ENCODE measurements at places on chromosomes 5 and 9.
A peak's percentile ranks its signal among the peaks of the same experiment; 100 is the strongest.

GRCh38 chr5:133794771-133795415 lies 173.5 kb downstream of the C5orf15 start:
- H3K27me3 ChIP-seq = no peaks in the 10 kb centered on the region
- no peak overlapping the region for H3K4me3 ChIP-seq
- H3K4me1 ChIP-seq = no peaks in the 10 kb centered on the region
- H3K27ac ChIP-seq = no peak overlapping the region
- no peaks in the 10 kb centered on the region for H3K36me3 ChIP-seq

GRCh38 chr5:114018186-114018585 lies 343.7 kb upstream of the KCNN2 start:
- H3K27ac ChIP-seq = no peak overlapping the region
- H3K27me3 ChIP-seq = no peaks in the 10 kb centered on the region
- no peaks in the 10 kb centered on the region for H3K36me3 ChIP-seq
- DNase-seq = no peak
- no peaks in the 10 kb centered on the region for H3K4me1 ChIP-seq

GRCh38 chr9:14240537-14240936 lies 73.4 kb downstream of the NFIB start:
- no peak overlapping the region for H3K27ac ChIP-seq
- no peaks in the 10 kb centered on the region for H3K36me3 ChIP-seq
- DNase-seq = peak; percentile 53
- no peak overlapping the region for H3K4me3 ChIP-seq
- H3K4me1 ChIP-seq = peaks cover 7% of the 10 kb centered on the region
- H3K27me3 ChIP-seq = no peaks in the 10 kb centered on the region

DNA sequence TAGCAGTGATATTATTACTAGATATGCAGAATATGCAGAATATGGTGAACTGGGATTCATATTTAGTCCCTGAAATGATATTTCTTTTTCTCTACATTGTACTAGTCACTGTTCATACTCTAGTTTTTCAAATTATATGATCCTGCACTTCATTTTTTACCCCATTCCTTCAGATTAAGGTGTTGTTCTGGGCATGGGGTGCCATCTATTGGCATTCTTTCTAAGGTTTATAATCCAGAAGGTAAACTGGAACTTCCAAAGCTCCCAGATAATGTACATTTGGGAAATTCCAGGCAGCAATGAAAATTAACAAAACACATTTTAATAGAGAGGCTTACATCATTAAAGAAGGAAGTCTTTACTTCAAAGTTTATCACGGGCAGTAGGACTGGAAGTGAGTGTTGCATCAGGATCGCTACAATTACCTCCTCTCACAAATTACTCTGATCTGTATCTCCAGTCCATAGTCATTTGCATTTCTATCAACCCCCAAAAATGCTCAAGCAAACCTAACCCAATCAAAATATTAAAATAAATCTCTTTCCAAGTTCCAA lies 12.5 kb downstream of the RFX3 start:
- H3K4me1 ChIP-seq = no peaks in the 10 kb centered on the region
- H3K27me3 ChIP-seq = no peaks in the 10 kb centered on the region
- no peak overlapping the region for H3K4me3 ChIP-seq
- H3K36me3 ChIP-seq = no peaks in the 10 kb centered on the region

- no peaks in the 10 kb centered on the region for H3K4me1 ChIP-seq
- no peak overlapping the region for H3K4me3 ChIP-seq
- no peaks in the 10 kb centered on the region for H3K36me3 ChIP-seq
- DNase-seq = no peak
These were observed 23.5 kb upstream of the SUSD1 start for GRCh38 chr9:112198646-112199045.

All from fibroblast of lung (primary cell).